NAMALWA (cell line): ENCODE measurements at places on chromosomes 2 and 18.

DNA sequence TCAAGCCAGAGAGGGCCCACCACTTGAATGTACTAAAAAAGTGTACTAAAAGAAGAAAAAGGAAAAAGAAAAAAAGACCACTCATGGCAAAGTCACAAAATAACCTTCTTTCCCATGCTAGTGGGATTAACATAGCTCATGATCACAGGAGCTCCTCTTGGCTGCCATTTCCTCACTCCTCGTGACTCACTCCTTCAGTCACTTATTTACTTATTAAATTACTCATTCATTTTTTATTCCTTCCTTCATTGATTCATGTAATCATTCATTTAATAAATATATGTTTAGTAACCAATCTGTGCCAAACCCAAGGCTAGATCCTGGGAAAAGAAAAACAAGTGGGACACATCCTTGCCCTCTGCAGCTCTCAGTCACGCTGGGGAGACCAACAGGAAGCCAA is 300.5 kb downstream of the INSIG2 start:
- no peak for DNase-seq

DNA sequence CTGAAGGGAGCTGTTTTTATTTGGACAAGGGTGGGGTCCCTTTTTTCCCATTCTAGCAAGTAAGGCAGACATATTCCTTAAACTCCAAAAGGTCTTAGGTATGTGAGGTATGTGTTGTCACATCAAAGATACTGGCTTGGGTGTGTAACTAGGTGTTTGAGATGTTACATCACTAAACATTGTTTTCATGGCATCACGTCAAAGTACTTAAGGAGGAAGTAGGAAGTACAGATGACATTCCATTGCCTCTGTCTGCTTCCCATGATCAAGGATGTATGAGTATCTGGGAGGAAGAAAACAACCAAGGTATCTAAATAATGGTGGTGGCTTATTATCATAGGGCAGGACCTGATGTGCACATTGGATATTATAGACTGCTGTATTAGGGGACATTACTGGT is 39.3 kb downstream of the CD302 start:
- DNase-seq: no peak

DNA sequence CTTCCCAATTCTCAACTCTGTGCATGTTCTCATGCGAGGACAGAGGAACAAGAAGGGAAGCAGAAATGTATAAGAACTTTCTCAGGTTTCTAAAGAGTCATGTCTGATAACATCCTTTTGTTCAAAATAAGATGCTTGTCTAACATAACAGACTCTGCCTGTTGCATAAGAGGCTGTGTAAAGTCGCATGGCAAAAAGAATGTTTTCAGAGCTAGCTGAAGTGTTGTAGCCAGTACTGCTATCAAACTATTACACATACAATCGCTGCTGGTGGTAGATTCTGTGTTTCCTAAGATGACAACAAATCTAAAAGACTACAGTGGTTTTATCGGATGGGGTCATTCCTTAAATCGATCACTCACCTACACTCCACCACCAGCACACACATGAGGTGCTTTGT is 487.5 kb downstream of the IRS1 start:
- DNase-seq: no peak

DNA sequence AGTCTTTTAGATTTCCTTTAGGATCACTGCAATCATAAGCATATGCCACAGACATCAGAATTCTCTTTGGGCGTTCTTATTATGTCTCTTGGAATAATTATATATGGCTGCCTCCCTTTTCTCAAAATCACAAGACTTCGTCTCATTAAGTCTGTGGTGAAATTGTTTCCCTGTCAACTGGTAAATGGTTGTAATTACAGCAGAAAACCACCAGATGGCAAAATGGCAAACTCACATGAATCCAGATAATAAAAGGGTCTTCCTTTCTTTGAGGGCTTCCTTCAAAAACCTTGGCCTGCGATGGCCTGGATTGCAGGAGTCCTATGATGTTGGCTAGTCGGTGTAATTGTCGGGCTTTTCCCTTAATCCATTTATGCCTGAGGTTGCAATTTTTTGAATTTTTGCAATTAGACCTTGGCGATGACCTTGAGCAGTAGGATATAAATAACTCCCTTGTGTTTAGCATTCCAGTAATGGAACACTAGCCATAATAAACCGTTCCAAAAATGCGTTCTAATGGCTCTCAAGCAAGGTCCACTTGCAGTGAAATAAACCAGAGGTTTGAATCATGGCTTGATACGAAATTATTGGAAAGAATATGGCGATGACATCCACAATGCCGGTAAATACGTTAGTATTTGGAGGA is 656.4 kb downstream of the MBD2 start:
- peak; percentile 68 for DNase-seq

DNA sequence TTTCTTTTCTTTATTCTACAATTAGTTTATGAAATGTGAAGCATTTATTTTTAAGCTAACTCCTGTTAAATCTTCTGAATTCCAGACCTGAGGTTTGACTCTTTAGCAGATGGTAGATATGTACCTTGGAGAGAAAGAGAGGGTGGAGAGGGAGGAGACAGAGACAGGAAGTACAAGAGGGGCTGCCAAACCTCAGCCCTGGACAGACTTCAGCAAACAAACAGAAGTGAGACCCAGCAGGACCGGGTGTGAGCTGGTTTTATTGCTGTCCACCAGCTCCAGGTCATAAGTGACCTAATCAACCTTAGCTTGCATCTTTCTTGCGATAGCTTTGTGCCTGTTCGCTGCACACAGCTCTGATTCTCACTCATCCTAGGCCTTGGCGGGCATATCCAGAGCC is 168.6 kb downstream of the CNTNAP5 start:
- DNase-seq: no peak

DNA sequence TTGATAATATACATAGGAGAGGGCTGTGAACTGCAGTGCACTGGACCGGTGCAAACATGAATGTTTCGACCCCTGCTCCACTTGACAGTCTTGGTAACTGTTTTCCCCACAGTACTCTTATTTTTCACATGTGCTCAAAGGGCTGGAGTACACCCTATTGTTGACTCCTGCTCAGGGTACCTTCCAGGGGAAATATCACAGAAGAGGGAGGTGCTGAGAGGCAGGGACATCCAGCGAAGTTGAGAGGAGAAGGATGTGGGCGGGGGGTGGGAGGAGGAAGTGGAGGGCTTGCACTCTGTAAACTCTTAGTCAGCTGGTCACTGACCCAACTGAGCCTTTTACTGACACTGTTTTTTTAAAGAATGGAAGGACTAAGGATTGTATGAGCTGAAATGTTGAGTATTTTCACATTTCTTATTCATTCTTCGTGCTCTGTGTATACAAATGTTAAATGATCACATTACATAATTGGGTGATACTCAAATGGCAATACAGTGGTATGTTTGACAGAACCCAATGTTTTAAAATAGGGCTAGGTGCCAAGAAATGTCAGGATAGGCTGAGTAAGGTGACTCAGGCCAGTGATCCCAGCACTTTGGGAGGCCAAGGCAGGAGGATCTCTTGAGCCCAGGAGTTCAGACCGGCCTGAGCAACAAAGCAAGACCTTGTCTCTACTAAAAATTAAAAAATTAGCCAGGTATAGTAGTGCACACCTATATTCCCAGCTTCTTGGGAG is 10.0 kb downstream of the INPP4A start:
- DNase-seq: peak; percentile 36

GRCh38 chr2:25825238-25825637 is 53.0 kb downstream of the ASXL2 start:
- DNase-seq: no peak

DNA sequence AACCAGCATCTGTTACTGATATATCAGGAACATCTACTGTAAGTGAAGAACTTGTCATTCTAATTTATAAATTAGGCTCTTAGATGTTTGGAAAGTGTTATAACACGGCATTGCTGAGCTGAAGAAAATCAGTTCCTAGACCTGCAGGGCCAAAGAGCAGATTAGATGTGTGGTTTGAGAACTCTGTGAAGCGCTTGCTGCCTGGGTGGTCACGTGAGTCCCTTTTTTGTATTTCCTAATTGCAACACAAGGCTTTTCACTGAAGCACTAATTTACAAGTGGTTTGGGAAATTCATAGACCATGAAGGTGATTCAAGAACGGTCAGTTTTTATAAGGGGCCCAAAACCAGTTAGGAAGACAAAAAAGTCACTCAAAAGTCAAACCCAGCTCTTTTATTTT is 106.9 kb upstream of the SP3 start:
- peak; percentile 42 for DNase-seq

GRCh38 chr18:3526421-3527354 is 76.7 kb downstream of the TGIF1 start:
- DNase-seq: no peak

GRCh38 chr2:105800036-105800713 is 55.5 kb downstream of the NCK2 start:
- no peak for DNase-seq

DNA sequence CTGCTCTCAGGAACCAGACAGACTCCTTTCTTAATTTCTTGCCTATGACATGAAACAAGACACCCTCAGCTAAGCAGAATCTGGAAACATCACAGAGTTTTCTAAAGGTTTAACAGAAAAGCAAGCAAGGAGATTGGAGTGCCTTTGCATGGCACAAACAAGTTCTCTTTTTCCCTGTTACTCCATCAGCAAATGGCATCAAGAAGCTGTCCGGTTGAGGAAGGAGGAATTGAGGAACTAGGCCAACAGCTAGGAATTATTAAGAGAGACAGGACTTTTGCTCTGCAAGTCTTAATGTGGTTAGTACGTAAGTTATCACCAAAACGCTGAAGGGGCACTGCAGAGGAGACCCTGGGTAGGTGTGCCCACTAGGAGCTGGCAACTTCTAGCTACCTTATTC is 53.2 kb downstream of the NEB start:
- DNase-seq: no peak

DNA sequence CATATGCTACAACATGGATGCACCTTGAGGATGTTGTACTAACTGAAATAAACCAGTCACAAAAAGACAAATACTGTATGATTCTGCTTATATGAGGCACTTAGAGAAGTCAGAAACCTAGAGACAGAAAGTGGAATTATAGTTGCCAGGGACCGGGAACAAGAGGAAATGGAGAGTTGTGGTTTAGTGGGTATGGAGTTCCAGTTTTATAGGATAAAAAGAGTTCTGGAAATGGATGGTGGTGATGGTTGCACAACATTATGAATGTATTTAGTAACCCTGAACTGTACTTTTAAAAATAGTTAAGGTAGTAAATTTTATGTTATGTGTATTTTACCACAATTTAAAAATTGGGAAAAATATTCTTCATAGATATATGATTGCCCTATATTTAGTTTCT is 97.7 kb downstream of the DPP4 start:
- DNase-seq: no peak
